ENCODE measurements at places on chromosomes 5 and 9.

GRCh38 chr5:119289438-119290044 lies 66.3 kb upstream of the TNFAIP8 start:
- no peak for DNase-seq

DNA sequence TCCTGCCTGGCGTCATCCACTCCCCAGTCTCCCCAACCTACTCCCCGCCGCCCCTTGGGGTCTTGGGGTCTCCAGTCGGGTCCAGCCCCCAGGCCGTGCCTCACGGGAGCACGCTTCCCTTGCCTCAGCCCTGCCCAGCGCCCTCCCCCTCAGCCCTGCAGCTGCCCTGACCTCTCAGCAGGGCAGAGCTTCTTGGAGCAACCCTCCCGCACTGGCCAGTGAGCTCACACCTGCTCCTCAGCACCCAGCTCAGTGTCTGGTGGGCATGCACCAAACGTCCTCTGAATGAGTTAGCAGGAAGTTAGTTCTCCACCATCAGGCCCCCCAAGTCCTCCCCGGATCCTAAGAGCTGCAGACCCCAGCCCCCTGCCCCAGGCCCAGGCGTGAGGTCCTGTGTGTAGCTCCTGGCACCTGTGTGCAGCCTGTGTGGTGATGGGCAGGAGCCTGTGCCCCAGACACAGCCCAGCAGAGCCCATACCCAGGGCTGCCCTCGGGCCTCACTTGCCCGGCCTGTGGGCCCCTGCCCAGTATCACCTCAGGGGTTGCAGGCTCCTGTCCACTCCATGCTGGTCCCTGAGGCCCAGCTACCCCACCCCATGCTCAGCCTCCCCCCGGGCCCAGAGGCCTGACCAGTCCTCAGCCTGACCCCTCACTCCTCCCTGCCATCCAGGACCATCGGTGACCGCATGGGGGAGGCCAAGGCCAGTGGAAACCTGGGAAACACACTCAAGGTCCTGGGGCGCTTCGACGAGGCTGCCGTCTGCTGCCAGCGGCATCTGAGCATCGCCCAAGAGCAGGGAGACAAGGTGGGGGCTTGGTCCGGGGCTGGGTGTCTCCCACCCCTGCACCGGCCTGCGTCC lies 8.2 kb downstream of the GPSM1 start:
- DNase-seq = no peak

GRCh38 chr5:150140830-150141229 lies 14.8 kb downstream of the PDGFRB start:
- no peak for DNase-seq

DNA sequence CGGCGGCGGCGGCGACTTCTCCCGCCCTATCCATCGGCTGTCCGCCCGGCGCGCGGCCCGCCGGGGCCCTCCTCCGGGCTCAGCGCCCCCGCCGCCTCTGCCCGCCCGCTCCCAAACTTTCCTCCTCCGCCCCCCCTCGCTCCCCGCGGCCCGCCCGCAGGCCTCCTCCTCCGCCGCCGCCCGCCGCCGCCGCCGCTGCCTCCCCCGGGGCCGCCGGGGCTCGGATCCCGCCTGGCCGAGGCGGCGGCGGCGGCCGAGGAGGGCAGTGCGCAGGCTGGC lies 460 bp upstream of the PBX3 start:
- no peak for DNase-seq

DNA sequence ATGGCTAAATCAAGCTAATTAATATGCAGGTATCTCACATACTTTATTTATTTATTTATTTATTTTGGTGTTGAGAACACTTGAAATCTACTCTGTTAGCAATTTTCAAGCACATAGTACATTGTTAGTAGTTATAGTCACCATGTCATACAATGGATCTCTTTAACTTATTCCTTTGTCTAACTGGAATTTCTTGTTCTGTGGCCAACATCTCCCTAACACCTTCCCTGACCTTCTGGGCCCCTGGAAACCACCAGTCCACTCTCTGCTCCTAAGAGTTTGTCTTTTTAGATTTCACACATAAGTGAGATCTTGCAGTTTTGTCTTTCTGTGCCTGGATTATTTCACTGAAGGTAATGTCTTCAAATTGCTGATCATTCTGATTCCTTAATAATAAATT lies 229.1 kb downstream of the SEMA5A start:
- DNase-seq = no peak

DNA sequence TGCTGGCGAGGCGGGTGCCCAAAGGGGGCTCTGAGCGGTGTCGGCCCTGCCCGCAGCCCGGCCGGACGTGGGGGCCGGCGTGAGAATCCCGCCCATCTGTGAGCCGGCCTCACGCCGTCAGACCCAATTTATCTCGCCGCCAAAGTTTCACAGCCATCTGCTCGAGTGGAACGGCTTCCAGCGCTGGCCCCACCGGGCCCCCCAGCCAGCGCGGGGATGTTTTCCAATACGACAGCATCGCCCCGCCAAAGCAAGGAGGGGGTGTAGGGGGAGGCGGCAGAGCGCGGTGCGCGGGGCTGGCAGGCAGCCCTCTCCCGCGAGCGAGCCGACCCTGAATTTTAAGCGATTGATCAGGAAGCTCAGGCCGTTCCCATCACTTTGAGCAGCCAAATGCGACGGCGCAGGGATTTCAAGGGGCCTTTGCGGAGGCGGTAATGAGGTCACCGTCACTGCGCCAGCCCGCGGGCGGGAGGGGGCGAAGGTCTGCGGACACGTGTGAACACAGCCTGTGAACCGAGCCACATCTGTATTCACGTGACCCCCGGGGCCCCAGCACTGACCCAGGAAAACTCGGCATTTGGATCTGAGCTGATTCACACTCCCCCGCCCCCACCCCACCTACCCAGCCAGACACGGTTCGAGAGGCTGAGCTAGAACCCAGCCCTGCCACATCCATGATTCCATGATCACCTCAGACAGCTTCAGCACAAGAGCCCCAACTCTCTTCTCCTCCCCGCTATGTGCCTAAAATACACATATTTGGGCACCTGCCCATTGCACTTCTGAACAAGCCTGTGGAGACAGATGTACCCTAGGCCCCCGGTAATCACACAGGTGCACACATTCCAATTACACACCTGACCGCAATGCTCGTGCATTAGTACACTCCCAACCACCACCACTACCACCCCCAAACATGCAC lies 47.8 kb upstream of the PSD2 start:
- no peak for DNase-seq

GRCh38 chr5:31161781-31162181 lies 31.7 kb upstream of the CDH6 start:
- DNase-seq = no peak

- DNase-seq = no peak
Measured at GRCh38 chr9:116594547-116594946, 92.6 kb upstream of the TRIM32 start.

DNA sequence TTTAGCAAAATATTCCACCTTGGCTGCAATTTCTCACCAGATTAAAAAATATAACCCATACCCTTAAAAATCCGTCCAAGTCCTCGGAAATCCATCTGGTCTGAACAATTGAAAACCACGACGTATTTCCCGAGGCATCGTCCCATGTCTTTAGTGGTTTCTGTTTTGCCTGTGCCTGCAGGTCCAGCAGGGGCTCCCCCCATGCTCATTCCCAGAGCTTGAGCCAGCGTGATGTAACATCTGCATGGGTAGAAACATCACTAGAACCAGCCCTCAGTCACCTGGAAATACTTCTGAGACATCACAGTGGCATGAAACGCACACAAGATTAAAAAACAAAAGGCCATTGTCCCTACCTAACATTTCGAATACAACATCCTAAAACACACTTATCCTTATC lies 114.0 kb downstream of the DNAH5 start:
- DNase-seq = no peak

GRCh38 chr5:147805030-147805454 lies 22.5 kb upstream of the JAKMIP2 start:
- DNase-seq = no peak

GRCh38 chr5:34043099-34043876 lies at the start of gene C1QTNF3:
TSS of gene C1QTNF3 (minus strand) at chr5:34043213. CDS start at chr5:34043125, 88 bp downstream.
- no peak for DNase-seq

GRCh38 chr9:107906074-107906473 lies 416.5 kb upstream of the KLF4 start:
- no peak for DNase-seq

DNA sequence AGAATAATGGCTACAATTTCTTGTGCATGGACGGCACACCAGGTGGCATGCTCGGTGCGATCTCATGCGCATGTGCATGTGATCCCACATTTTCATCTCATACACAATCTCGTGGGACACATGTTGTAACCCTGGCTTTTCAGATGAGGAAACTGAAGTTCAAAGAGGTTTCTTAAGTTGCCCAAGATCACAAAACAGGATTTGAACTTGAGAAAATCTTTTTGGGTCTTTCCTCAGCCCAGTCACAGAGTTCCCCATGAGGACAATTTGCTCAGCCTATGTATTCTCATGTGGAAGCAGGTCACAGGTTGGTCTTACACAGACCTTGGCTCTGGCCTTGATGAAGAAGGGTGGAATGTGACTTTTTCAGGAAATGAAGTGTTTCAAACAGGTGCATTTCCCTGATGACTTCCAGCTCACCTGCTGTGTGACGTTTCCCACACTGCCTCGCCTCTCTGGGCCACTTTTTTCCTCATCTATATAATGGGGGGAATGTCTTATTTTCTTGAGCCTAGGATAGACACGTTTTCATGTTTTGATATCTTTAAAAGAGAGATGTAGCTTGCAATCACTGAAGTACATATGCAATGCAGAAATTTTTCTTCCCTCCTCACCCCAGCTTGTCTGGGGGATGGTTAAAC lies 7.1 kb upstream of the ORM1 start:
- DNase-seq = no peak

GRCh38 chr9:15423231-15423985 lies 732 bp downstream of the SNAPC3 start:
- DNase-seq = no peak

- no peak for DNase-seq
Measured at GRCh38 chr9:111961009-111961408, 64.4 kb downstream of the UGCG start.

DNA sequence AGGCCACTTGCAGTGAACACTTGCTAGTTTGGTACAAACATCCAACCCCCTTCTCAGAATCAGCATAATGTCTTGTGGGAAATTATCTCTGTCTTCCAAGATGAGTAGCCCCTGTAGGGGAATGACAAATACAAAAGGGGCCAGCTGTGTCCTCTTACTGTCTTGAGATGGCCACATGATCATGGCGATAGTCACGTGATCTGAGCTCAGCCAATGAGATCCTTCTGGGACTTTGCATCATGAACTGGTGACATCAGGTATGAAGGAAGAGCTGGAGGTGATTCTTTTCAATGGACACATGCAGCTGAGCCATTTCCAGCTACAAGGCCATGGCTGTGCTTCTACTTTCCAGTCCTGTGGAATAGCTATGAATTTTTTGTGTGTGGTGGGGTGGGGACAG lies 206.3 kb downstream of the IRX1 start:
- no peak for DNase-seq

GRCh38 chr9:8365029-8365428 lies 565.5 kb upstream of the DMAC1 start:
- DNase-seq = no peak

- no peak for DNase-seq
Measured at GRCh38 chr9:13731637-13732036, 452.1 kb upstream of the MPDZ start.

- DNase-seq = no peak
Measured at GRCh38 chr5:117662361-117662760, 1087.7 kb upstream of the SEMA6A start.

DNA sequence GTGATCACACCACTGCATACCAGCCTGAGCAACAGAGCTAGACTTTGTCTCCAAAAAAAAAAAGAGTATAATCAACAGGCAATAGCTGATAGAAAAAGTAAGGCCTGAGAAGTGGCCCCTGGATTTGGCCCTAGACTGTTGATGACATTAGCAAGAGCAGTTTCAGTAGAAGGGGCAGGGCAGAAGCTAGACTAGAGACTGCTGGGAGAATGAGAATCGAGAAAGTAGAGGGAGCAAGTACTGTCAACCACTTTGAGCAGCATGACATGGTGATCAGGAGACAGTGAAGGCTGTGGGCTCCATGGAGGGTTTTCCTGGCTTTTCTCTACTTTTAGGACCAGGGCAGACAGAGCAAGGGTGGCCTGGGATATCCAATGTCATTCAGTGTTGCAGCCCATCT lies 34.9 kb upstream of the B4GALT1 start:
- DNase-seq = no peak

DNA sequence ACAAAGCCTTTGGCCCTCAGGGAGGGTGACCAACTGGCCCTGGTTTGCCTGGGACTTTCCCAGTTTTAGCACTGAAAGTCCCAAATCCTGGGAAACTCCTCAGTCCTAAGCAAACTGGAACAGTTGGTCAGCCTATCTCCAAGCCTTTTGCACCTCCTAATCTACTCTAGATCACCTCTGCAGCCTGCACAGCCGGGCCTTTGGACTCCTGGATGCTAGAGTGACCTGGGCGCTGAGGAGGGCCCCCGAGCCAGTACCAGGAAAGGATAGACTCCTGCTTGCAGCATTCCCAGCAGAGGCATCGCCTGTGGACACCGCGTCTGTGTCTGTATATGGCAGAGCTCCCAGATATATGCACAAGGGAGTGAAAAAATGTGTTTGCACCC lies 15.1 kb downstream of the IRF1 start:
- no peak for DNase-seq

DNA sequence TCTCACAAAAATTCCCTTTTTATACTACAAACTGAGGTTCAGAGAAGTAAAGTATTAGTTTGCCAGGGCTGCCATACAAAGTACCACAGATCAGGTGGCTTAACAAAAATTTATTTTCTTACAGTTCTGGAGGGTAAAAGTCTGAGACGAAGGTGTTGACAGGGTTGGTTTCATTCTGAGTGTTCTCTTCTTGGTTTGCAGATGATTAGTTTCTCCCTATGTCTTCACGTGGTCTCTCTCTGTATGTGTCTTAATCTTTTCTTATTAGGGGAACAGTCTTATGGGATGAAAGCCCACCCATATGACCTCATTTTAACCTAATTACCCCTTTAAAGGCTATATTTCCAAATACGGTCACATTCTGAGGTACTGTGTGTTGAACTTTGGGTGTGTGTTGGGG lies 274.2 kb downstream of the BRINP1 start:
- DNase-seq = no peak

- no peak for DNase-seq
Measured at GRCh38 chr5:82811490-82811889, 265.7 kb downstream of the TMEM167A start.

DNA sequence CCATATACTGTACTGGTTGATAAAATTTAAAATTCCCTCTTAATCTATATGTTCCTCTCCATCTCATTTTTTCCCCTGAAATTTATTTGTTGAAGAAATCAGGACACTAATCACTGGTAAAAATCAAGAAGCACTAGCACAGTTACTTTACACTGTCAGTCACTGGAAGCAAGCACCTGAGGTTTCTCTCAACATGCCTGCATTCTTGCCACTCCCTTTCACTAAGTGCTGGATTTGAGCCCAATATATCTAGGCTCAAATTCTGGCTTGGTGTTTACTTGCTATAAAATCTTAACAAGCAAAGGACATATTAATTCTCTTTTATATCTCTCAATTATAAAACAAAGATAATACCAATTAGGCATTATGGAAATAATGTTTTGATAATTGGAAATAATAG lies 58.6 kb downstream of the DIAPH1 start:
- no peak for DNase-seq

GRCh38 chr9:20353931-20354652 lies 268.2 kb downstream of the MLLT3 start:
- no peak for DNase-seq

- no peak for DNase-seq
Measured at GRCh38 chr5:132841305-132841704, 10.9 kb upstream of the SHROOM1 start.
